Skeletal muscle cell (primary cell): ENCODE measurements at places on chromosomes 6 and 20.
A peak's percentile ranks its signal among the peaks of the same experiment; 100 is the strongest.

DNA sequence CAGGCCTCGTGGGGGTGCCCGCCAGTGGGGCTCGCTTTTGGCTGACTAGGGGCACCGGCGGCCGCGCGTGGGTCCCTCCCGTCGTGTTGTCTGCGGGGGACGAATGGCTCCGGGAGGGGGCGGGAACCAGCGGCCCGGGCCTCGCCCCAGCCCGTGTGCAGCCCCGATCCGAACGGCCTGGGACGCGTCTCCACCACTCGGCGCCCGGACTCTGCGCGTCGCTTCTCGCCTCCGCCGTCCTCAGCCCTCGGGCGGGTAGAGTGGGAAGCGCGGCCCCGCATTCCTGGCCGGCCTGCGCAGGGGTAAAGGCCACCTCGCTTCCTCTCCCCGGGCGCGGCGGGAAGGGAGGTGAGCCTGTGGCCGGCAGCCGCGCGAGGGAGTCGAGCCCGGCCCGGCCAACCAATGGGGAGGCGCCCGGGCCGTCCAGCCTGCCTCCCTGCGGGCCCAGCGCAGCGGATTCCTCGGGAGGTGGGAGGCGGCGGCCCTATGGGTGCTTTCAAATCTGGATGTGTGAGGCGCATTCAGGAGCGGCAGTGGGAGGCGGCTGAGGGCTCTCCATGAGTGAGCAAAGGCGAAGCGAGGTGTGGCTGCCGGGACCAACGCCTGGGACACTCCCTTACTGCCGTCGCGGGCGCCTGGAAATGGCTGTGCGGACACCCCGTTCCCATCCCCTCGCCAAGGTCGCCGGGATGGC is 1.1 kb upstream of the ZBTB46 start:
- DNase-seq = no peak

DNA sequence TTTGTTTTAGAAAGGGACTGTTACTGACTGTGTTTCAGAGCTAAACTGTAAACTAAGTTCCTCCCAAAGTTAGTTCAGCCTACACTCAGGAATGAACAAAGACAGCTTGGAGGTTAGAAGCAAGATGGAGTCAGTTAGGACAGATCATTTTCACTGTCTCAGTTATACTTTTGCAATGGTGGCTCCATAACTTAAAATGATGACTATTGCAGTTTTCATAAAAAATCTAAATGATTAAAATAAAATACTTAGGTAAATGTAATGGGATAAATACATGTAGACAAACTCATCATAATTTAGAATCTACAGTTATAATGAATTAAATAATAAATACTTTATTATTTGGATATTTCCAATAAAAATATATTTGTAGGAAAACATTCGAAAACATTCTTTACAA is 590.6 kb downstream of the EPHA7 start:
- DNase-seq = no peak

DNA sequence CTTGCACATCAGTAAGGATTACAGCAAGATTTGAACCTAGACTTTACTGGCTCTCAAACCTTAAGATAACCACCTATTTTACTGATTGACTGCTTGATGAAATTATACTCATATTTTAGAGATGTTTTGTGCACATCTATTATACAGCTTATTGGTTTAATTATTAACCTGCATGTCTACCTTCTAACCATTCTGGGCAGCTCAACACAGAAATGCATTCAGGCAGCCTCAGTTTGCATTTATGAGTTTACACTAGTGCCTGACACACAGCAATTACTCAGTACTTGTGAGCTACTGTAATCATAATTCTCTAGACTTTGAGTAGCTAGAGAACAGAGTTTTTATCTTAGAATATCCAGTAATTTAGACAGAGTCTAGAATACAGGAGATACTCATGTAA is 273.9 kb upstream of the THEMIS start:
- no peak for DNase-seq

- DNase-seq = no peak
These were observed 154.5 kb downstream of the CFAP61 start for GRCh38 chr20:20206788-20207187.

GRCh38 chr6:150775415-150776203 is 89.9 kb upstream of the MTHFD1L start:
- no peak for DNase-seq

DNA sequence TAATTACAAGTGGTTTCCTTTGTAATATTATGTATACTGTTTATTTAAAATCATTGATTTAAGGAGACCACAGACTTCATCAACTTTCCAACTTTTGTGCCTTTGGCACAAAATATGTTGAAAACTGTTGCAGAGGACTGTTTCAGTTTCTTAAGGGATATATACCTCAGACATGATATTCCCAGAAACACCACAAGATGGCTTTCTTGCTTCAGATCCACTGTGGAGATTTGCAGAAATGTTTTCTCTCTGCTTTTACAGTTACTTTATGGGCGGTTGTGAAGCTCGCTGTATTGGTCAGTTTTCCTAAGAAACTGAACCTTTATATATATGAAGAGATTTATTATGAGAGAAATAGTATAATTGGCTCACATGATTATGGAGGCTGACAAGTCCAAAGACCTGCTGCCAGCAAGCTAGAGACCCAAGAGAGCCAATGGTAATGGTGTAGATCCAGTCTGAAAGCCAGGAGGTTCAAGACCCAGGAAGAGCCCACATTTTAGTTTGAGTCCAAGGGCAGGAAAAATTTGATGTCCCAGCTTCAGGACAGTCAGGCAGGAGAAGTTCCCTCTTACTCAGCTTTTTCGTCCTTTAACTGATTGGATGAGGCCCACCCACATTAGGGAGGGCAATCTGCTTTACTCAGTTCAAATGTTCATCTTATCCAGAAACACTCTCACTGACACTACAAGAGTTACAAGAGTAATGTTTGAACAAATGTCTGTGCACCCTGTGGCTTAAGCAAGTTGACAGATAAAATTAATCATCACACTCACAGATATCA is 12.8 kb downstream of the ME1 start:
- peak; percentile 36 for DNase-seq

DNA sequence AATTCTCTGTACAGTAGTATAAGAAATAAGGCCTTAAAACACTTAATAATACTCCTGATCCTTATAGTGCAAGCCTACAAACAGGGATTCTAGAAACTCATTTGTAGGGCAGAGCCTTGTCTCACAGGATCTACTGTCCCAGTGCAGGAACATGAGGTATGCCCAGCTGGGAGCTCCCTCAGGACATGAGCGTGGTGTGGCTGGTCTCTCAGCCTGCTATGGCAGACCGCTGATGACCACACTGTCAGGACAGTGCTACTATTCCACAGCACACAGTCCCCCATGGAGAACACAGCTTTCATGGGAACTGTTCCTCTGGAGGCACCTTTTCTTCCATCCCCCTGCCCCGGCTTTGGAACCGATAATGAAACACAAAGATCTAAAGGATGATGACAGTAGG is 53.0 kb downstream of the SERAC1 start:
- DNase-seq = no peak

- DNase-seq = no peak
These were observed 58.6 kb downstream of the DAAM2 start for GRCh38 chr6:39850736-39851297.

GRCh38 chr6:149831308-149831820 is 32.8 kb downstream of the LRP11 start:
- DNase-seq = no peak

- DNase-seq = no peak
These were observed 180.4 kb upstream of the JARID2 start for GRCh38 chr6:15065261-15065989.

DNA sequence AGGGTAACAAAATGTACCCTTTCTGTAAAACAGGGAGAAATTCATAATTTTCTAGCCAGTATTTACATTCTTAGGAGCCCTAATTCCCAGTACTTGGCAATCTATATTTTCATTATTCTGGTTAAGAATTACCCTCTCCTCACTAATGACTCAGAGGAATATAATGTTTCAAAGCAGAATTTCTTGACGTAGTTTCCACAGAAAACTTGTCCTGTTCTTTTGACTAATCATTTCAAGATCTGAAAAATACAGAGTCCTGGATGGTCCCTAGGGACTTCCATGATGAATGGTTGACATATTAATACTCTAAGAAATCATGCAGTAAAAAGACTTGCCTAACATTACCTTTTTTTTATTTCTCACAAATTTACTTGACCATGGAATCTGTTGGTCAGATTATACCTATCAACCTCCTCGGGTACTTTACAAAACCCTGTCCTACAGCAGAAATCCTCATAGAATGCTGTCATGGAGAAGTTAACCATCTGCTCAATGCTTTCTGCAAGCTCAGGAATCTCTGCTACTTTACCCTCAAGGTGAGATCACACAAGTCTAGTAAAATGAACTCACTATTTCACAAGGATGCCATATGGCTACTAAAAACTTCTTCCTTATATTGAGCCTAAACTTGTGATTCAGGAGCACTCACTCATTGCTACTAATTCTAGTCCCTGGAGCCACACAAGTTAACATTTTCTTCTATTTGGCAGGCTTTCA is 202.1 kb upstream of the CNR1 start:
- DNase-seq = peak; percentile 89

GRCh38 chr20:17835240-17835933 is 133.2 kb downstream of the SNX5 start:
- peak; percentile 51 for DNase-seq

DNA sequence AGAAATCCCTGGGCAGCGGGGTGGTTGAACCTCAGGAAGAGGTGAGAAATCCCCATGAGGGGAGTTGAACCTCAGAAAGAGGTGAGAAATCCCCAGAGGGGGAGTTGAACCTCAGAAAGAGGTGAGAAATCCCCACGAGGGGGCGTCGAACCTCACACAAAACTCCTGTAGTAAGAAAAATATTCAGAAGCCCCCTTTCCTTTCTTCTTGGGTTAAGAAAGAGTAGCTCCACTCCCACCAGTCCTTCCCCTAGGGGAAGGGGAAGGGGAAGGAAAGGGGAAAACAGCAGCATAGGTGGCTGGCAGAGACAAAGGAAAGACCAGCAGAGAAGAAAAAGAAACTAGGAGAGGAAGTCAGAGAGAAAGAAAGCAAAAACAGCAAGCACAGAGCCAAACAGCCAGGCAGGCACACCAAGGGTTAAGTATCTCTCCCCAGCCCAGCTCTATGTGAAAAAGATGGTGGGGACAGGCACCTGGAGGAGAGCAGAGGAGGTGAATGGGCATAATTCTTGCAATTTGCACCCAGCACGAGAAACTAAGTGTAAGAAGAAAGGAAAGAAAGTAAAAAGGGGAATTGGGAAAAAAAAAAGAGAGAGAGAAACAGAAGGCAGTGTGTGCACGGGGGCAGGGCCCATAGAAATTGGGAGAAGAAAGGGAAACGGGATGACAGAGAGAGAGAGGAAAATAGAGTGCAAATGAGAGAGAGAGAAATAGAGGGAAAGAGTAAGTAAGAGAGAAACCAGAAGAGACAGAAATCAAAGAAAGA is 88.2 kb downstream of the PLG start:
- DNase-seq = no peak

DNA sequence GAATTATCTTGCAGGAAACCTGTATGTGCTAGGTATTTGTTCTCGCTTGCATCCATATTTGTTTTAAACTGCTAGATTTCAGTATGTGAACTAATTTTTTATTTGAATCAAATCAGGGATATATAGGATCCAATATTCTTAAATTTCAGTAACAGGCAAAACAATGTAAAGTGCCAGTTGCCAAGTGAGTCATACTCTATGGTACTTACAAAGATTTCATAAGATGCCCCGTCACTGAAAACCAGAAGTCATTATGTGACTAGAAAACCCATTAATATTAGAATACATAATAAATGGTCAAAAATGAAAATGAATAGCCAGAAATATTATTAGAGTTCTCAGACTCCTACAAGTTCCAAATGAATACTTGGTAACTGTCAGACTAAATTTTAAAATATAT is 481.2 kb downstream of the TFAP2A start:
- DNase-seq = no peak

- DNase-seq = no peak
These were observed 18.8 kb downstream of the PSMF1 start for GRCh38 chr20:1137236-1137635.

DNA sequence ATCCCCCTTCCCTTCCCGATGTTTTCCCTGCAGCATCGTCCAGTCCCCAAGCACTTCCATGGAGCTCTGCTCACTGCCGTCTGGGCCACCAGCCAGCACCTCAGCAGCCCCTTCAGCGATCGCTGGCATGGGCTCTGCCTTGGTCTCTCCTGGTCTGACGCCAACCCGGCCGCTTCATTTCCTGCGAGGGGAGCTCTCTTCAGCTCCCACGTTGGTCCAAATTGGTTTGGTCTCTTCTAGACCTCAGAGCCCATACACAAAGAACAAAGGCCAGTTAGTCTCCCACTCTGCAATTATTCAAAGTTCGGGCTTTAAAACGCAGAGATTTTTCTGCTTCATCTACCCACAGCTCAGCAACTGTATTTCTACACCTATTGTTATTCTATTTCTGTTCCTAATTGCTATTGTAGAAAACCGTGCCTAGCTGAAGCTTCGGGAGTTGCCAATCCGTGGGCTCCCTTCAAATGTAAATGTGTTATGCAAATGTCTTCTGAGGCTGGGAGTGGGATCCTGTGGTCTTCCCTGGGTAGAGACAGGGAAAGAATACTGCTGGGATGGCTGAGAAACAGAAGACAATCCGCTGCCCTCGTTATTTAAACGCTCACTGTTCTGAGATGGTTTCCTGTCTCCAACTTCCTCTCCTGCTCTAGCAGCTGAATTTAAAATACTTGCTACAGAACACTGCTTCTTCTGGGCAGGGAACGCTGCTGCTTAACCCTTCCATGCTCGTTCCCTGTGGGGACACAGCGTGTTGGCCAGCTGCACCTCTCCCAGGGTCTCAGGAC is 154.2 kb upstream of the QKI start:
- DNase-seq = no peak

- DNase-seq = no peak
These were observed 59.4 kb upstream of the FRMD1 start for GRCh38 chr6:168138436-168138835.

- DNase-seq = no peak
These were observed 4.1 kb downstream of the SH3BGRL2 start for GRCh38 chr6:79635232-79635543.

GRCh38 chr6:36636283-36636682 is 42.1 kb downstream of the SRSF3 start:
- no peak for DNase-seq

DNA sequence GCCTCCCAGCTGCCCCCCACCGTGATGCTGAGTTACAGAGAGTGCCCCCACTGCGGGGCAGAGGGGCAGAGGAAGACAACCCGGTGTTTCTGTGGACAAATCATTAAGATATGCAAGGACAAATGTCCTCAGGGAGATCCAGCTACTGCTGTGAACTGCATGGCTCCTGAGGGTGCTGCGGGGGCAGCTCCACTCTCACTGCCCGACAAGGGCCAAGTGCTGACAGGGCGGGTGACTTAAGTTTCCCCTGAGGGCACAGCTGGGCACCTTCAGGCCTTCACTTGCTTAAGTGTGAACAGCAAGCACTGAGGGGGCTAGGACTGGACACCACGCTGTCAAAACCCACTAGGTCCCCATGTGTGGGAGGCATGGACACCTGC is 26.2 kb upstream of the TCFL5 start:
- no peak for DNase-seq

DNA sequence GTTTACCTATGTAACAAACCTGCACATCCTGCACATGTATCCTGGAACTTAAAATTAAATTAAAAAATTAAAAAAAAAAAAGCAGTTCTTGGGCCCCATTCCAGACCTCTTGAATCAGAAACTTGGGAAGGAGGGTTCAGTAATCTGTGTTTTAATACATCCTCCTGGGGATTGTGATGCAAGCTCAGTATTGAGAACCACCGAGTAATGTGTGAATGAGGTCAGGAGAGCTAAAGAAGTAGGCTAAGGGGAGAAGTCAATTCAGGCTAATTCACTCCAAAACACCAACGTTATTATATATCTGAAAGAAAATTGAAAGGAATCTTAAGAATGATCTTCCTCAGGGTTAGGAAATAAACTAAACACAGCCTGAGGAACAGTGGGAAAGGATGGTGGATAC is 120.4 kb downstream of the RNF144B start:
- DNase-seq = peak; percentile 43

GRCh38 chr20:62501801-62502495 is 26.2 kb upstream of the GATA5 start:
- DNase-seq = no peak
